Naive thymus-derived CD8-positive, alpha-beta T cell (primary cell): ENCODE measurements at places on chromosomes 5 and 9.

- no peaks in the 10 kb centered on the region for H3K36me3 ChIP-seq
- no peak overlapping the region for H3K4me3 ChIP-seq
- no peak overlapping the region for H3K27ac ChIP-seq
- H3K27me3 ChIP-seq, result peaks cover 7% of the 10 kb centered on the region
- DNase-seq, result no peak
These were observed 164.2 kb downstream of the ZDHHC21 start for GRCh38 chr9:14529054-14529453.

- no peak overlapping the region for H3K27ac ChIP-seq
- no peaks in the 10 kb centered on the region for H3K36me3 ChIP-seq
- H3K27me3 ChIP-seq, result no peaks in the 10 kb centered on the region
- H3K4me1 ChIP-seq, result peaks cover 8% of the 10 kb centered on the region
These were observed 71.7 kb upstream of the RAD23B start for GRCh38 chr9:107211284-107211923.

- no peaks in the 10 kb centered on the region for H3K36me3 ChIP-seq
- peaks cover 8% of the 10 kb centered on the region for H3K27me3 ChIP-seq
- H3K27ac ChIP-seq, result no peak overlapping the region
- H3K4me1 ChIP-seq, result no peaks in the 10 kb centered on the region
These were observed 264.3 kb upstream of the MVB12B start for GRCh38 chr9:126062158-126062886.

DNA sequence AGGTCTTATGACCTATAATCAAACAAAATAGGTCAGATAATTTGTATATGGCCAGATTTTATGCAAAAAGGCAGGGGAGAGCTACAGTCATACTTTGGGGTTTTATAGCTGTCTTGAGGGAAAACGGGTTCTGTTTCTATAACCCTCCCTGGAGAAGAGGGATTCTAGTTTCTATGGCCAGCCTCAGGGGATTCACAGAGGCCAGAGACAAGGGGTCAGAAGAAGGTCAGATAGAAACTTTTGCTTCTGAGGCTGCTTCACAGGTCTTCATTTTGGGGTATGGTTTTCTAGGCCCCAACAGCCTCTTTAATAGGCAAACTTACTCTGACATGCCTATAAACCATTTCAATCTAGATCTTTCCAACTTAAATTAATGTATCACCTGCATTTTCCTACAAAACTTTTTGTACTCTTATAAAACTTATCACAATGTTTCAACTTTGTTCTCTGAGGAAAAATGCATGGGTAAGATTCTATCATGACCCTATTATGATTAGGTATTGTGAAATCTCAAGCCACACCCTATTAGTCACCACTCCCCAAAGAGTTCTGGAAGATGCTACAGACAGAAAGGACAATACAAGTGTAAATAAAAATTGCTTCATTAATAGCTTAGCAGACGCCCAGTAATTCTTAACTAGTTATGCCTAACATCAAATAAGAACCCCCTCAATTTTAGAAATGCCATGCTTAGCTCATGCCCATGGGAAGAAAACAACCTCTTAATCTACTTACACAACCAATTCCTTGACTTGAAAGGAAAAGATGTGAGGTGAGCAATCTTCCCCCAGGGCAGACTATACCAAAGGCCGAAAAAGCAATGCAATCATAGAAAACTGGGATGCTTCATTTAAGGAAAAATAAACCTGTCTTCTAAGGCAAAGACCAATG lies 396.6 kb downstream of the TLR4 start:
- no peaks in the 10 kb centered on the region for H3K36me3 ChIP-seq
- H3K27ac ChIP-seq, result no peak overlapping the region
- no peak overlapping the region for H3K4me3 ChIP-seq
- DNase-seq, result no peak
- no peaks in the 10 kb centered on the region for H3K4me1 ChIP-seq
- no peaks in the 10 kb centered on the region for H3K27me3 ChIP-seq

- H3K27ac ChIP-seq, result no peak overlapping the region
- no peak for DNase-seq
- no peaks in the 10 kb centered on the region for H3K27me3 ChIP-seq
- H3K4me3 ChIP-seq, result no peak overlapping the region
- no peaks in the 10 kb centered on the region for H3K36me3 ChIP-seq
These were observed 35.1 kb downstream of the SHB start for GRCh38 chr9:38033941-38034340.

- no peak overlapping the region for H3K4me3 ChIP-seq
- no peaks in the 10 kb centered on the region for H3K36me3 ChIP-seq
- peak; percentile 66 for DNase-seq
- no peaks in the 10 kb centered on the region for H3K27me3 ChIP-seq
- no peak overlapping the region for H3K27ac ChIP-seq
- no peaks in the 10 kb centered on the region for H3K4me1 ChIP-seq
These were observed 373.3 kb upstream of the SEMA6A start for GRCh38 chr5:116947691-116948528.

GRCh38 chr5:75465480-75465879 lies 45.9 kb downstream of the CERT1 start:
- H3K27ac ChIP-seq, result no peak overlapping the region
- no peak for DNase-seq
- no peak overlapping the region for H3K4me3 ChIP-seq
- H3K36me3 ChIP-seq, result peaks cover 24% of the 10 kb centered on the region
- no peaks in the 10 kb centered on the region for H3K27me3 ChIP-seq

DNA sequence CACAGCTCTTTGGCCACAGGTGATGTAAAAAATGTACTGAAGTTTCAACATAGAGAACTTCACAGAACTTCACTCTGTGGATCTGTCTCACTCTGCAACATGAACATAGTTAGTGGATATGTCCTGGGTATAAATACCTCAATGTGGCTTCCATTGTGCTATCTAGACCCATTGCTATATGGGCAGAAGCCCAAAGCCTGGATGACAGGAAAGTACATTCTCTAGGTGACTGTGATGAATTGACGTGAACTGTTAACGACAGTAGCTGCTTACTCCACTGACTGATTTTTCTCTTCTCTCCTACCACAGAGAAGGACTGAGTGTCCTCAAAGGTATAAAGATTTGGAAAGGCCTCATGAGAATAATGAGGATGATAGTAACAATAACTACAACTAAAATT lies 270.1 kb upstream of the FTMT start:
- no peaks in the 10 kb centered on the region for H3K27me3 ChIP-seq
- no peak overlapping the region for H3K27ac ChIP-seq
- no peaks in the 10 kb centered on the region for H3K36me3 ChIP-seq
- no peaks in the 10 kb centered on the region for H3K4me1 ChIP-seq
- H3K4me3 ChIP-seq, result no peak overlapping the region

- H3K27me3 ChIP-seq, result peaks cover 11% of the 10 kb centered on the region
- peaks cover 2% of the 10 kb centered on the region for H3K36me3 ChIP-seq
- no peak for DNase-seq
- H3K27ac ChIP-seq, result no peak overlapping the region
These were observed 8.8 kb upstream of the TENT4A start for GRCh38 chr5:6704361-6704851.

DNA sequence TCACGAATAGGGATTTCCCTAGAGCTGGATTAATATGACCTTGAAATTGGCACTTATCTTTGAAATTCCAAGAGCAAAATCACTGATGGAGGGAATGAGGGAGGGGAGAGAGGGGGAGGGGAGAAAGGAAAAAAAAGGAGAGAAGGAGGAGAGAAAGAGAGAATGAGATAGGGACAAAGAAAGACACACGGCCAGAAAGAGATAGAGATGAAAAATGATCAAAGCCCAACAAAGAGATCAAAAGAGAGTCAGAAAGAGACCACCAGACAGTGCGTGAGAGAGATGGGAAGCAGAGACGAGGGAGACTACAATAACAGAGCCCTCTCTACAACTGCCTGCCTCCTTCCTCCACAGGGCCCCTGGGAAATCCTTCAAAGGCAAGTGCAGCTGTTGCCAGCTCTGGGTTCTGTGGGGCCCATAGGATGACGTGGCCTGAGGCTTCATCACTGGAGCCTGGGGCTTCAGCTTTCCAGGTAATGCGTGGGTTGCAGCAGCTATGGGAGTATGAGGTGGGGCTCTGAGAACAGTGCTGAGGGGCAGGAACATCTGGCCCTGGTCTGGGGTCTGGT lies 58.3 kb upstream of the SHB start:
- H3K4me3 ChIP-seq, result no peak overlapping the region
- no peak overlapping the region for H3K27ac ChIP-seq
- no peaks in the 10 kb centered on the region for H3K36me3 ChIP-seq
- no peak for DNase-seq
- H3K27me3 ChIP-seq, result peaks cover 24% of the 10 kb centered on the region

DNA sequence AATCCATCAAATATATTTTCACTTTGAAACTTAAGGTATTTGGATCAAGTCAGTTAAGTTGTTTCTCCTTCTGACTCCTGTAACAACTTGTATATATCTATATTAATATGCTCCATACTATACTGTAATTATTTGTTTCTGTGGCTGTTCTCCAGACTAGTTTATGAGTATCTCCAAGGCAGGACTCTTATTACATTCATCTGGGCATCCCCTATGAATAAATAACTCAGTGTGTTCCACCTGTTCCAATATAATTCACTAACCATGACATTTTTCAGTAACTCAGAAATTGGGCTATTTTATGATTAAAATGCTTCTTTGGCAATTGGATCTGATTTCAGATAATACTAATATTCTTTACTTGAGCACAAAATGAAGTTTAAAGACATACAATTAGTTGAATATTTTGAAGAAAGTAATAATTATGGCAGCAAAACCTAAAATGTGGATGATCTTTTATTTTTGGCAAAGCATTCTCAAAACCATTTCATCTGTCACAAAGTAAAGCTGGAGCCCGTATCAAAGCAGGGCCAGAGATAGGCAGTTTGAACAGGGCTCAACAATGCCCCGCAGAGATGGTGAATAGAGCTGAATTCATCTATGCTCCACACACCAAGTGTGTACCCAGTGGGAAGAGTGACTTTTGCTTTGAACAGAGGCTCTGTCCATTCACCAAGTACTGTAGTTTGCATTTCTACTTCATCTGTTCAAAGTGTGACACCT lies 314.3 kb downstream of the PDE4D start:
- H3K27me3 ChIP-seq, result peaks cover 4% of the 10 kb centered on the region
- H3K27ac ChIP-seq, result no peak overlapping the region
- DNase-seq, result no peak
- H3K36me3 ChIP-seq, result no peaks in the 10 kb centered on the region
- no peak overlapping the region for H3K4me3 ChIP-seq
- no peaks in the 10 kb centered on the region for H3K4me1 ChIP-seq

GRCh38 chr9:15231788-15232635 lies 75.0 kb downstream of the TTC39B start:
- no peak for DNase-seq
- H3K27ac ChIP-seq, result no peak overlapping the region
- no peak overlapping the region for H3K4me3 ChIP-seq
- peaks cover 21% of the 10 kb centered on the region for H3K4me1 ChIP-seq
- no peaks in the 10 kb centered on the region for H3K27me3 ChIP-seq

GRCh38 chr5:68336200-68336599 lies 120.6 kb downstream of the PIK3R1 start:
- no peak overlapping the region for H3K27ac ChIP-seq
- H3K4me3 ChIP-seq, result no peak overlapping the region
- no peak for DNase-seq
- no peaks in the 10 kb centered on the region for H3K27me3 ChIP-seq
- no peaks in the 10 kb centered on the region for H3K36me3 ChIP-seq

DNA sequence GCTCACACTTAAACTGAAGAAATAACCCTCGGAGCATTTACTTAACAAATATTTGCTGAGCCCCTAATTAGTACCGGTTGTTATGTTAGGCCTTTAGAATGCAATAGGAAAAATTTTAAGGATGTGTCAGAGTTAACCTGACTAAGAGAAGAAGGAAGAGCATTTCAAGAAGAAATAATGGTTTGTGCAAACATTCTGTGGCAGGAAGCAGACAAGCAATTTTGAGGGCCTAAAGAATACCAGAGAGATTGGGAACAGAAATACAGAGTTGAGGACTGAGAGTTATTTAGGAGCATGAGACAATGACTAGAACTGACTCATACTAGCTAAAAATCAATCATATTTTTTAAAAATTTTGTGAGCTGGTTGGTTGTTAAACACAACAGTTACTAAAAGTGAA lies 218.8 kb downstream of the PRR16 start:
- H3K4me1 ChIP-seq, result no peaks in the 10 kb centered on the region
- DNase-seq, result no peak
- H3K27ac ChIP-seq, result no peak overlapping the region
- no peak overlapping the region for H3K4me3 ChIP-seq

- peak overlapping the region; percentile 50 for H3K4me3 ChIP-seq
- no peaks in the 10 kb centered on the region for H3K36me3 ChIP-seq
- H3K27ac ChIP-seq, result no peak overlapping the region
- peaks cover 8% of the 10 kb centered on the region for H3K27me3 ChIP-seq
These were observed 4.6 kb downstream of the ADAMTSL2 start for GRCh38 chr9:133538851-133539833.

- no peak for DNase-seq
- no peak overlapping the region for H3K4me3 ChIP-seq
- H3K4me1 ChIP-seq, result peaks cover 8% of the 10 kb centered on the region
- peaks cover 20% of the 10 kb centered on the region for H3K27me3 ChIP-seq
These were observed 3.2 kb upstream of the SRP19 start for GRCh38 chr5:112857866-112858265.

- H3K27me3 ChIP-seq, result peaks cover 8% of the 10 kb centered on the region
- DNase-seq, result no peak
- no peaks in the 10 kb centered on the region for H3K4me1 ChIP-seq
- no peak overlapping the region for H3K4me3 ChIP-seq
- H3K36me3 ChIP-seq, result peaks cover 2% of the 10 kb centered on the region
These were observed 44.3 kb upstream of the SH3PXD2B start for GRCh38 chr5:172498431-172499129.

- peaks cover 36% of the 10 kb centered on the region for H3K27me3 ChIP-seq
- H3K4me3 ChIP-seq, result no peak overlapping the region
- DNase-seq, result no peak
- H3K4me1 ChIP-seq, result no peaks in the 10 kb centered on the region
- no peaks in the 10 kb centered on the region for H3K36me3 ChIP-seq
These were observed 482 bp downstream of the OR13J1 start for GRCh38 chr9:35869621-35870216.

DNA sequence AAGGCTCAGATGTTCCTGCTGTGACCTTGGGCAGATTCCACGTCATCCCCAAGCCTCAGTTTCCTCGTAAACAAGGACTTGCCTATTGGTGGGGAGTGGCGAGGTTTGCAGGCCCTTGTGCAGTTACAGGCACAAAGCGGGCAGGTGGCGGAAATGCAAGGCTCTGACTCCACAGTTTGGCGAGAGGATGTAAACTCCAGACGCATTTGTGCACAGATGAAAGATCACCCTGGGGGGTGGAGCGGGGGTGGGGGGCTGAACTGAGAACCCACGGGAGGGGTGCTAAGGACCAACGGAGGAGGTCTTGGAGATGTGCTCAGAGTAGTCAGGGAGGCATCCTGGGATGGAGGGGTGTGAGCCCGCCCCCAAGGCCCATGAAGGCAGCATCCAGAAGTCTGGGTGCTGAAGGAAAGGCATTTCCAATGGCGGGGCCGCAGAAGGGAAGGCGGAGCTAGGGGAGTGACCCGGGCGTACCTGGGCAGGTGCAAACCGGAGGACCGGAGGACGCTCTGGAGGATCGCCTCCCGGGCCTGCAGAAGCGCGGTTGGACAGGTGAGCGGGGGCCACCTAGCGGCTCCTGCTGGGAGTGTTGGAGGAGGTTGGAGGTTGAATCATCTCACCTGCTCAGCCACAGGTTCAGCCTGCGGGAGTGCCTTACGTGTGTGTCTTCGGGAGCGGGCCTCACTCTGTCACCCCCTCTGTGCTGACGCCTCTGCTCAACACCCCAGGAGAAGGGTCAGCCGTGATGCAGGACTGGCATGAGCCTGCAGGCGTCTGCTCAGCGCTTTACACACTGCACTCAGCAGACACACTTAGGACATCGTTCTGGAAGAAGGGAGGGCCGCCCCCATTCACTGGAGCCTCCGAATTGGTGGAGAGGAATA lies 1.9 kb upstream of the FIBCD1 start:
- peak overlapping the region; percentile 34 for H3K4me3 ChIP-seq
- DNase-seq, result peak; percentile 83
- H3K4me1 ChIP-seq, result peaks cover 19% of the 10 kb centered on the region
- H3K36me3 ChIP-seq, result no peaks in the 10 kb centered on the region
- H3K27me3 ChIP-seq, result peaks cover 34% of the 10 kb centered on the region
- H3K27ac ChIP-seq, result no peak overlapping the region
